ENCODE measurements at places on chromosomes 12 and 14. TPM values are rescaled to one million over a fixed set of nuclear protein-coding genes. Genes with fewer than 3 reads are reported as not detected.

Gene TAS2R30
- total RNA-seq, result 1.1 TPM

Gene FAIM2
- 0.04 TPM for total RNA-seq

Gene FGF6
- not detected for total RNA-seq

Gene MARS1
- 130 TPM for total RNA-seq

Gene CCDC175
- not detected for total RNA-seq

Gene RDH5
- total RNA-seq, result 0.92 TPM

Gene LPCAT3
- total RNA-seq, result 40.3 TPM

Gene HOXC6
- 1.6 TPM for total RNA-seq

Gene DLGAP5
- total RNA-seq, result 17.9 TPM

Gene ORMDL2
- total RNA-seq, result 64.2 TPM

Gene KRT80
- total RNA-seq, result 17.9 TPM

Gene PDE3A
- 0.56 TPM for total RNA-seq

Gene FOXN4
- total RNA-seq, result not detected

Gene RNF212B
- not detected for total RNA-seq

Gene LTA4H
- total RNA-seq, result 137 TPM

Gene APOF
- total RNA-seq, result not detected

Gene SLC39A5
- not detected for total RNA-seq

Gene MYH6
- total RNA-seq, result not detected

Gene AGAP2
- 0.64 TPM for total RNA-seq

Gene RERGL
- 0.40 TPM for total RNA-seq

Gene KERA
- total RNA-seq, result not detected
